ENCODE measurements at places on chromosomes 4 and X.
A peak's percentile ranks its signal among the peaks of the same experiment; 100 is the strongest.

DNA sequence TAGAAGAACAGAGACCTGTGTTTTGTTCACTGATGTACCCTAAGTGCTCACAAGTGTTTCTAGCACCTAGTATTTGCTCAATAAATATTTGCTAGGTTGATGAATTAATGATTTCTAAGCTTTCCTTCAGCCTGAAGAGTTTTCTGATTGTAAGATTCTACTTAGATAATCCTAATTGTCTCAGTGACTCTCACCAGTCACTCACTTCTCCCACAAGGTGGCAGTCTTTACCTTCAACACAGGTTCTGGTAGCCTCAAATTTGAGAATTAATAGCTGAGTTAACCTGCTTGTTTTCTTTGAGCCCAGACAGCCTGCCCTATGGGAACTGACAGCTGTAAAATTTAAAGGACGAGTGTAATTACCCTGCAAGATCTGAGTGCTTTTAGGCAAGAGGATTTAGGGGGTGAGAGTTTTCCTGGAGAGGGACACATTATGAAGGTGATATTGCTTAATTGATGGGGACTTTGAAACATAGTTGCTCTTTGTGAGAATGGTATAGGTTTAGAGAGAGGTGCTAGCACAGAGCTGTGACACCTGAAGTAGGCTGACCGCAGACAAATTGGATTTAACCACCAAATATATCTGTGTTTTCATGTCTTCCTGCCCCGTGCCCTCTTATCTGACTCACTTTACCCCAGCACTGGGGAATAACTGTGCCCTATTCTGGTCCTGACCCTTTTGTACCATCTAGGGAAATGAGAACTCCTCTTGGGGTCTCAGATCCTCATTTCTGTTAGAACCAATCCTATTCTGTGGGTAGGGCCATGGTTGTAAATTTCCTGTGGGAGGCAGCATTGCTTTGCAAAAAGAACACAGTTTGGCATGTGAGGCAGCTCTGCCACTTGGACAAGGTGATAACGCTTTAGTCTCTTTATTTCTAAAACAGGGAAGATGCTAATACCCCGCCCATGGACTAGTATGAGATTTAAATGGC is 27.7 kb downstream of the CD38 start:
- peak; percentile 45 for DNase-seq

DNA sequence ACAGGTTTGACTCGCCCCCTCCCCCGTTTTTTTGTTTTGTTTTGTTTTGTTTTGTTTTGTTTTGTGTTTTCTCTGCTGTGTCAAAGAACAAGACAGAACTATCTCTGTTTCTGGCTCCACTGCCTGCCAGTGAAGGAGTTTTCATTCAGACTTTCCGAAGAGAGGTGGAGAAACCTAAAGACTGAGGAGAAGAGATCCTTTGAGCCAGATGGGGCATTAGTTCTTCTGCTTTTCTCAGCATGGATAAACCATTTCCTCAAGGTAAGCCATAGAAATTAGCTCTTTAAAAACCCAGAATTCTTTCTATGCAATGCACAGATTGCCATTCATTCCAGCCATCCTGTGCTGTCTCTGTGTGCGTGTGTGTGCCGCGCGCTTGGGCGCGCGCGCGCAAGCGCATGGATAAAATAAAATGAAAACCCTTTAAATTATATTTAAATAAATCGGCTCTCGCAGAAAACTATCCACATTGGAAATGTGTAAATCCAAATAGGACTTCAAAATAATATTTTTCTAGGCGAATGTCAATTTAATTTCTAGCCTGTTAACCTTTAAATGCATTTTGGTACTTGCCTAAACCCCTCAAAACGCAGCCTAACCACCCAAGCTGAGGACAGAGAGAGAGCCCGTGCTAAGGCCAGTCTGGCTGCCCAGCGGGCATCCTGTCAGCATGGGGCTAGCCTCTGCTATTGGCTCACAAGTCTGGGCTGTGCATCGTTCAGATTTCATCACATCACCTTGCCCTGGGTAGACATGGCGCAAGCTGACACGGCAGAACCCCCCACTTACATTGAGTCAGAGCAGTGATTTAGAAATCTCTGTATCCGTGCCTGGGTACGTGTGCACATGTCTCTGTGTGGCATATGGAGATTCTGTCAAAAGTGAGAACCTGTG is 113.0 kb upstream of the VAMP7 start:
- DNase-seq, result no peak

GRCh38 chrX:38651625-38652601 is 90.6 kb downstream of the TSPAN7 start:
- no peak for DNase-seq

GRCh38 chrX:31604629-31605221 is 532.9 kb upstream of the FTHL17 start:
- DNase-seq, result no peak

- DNase-seq, result no peak
These were observed 295.5 kb upstream of the BOD1L1 start for GRCh38 chr4:13922873-13923645.

- no peak for DNase-seq
These were observed 30.8 kb downstream of the NR0B1 start for GRCh38 chrX:30278365-30278764.

DNA sequence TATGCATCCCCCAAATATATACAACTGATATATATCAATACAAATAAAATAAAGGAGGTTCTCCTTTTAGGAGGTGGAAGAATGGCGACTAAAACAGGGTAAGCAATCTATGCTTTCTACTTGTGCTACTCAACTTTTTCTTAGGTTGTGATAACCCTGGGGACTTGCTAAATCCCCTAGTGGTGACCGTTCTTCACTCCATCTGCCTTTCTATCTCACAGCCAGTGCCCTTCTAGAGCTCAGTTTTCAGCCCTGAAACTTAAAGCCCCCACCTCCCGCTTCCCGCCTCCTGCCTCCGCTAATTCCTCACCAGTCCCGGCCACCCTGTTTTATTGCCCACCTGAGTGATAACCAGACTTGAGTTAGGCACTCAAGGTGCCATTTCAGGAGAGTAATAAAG is 15.5 kb upstream of the ESX1 start:
- no peak for DNase-seq

DNA sequence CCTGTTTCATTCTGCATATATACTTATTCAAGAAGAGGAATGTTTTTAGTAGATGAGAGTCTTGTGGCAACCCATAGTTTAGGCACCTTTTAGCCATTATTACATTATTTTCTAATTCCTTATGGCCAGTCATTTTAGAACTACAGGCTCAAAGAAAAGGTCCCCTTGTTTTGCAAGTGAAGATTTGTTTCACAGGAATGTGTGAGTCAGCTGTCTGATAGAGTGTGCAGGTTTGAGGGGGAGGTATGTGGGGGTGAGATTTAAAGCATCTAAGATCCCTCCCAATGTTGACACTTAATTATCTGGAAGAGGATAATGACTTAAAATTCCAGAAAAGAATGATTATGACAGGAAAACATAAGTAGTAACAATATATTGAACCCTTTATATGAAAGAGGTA is 495.6 kb downstream of the KCNIP4 start:
- no peak for DNase-seq

- DNase-seq, result no peak
These were observed 46.4 kb downstream of the APOO start for GRCh38 chrX:23861215-23861896.

- DNase-seq, result no peak
These were observed 1286.9 kb downstream of the ADGRL3 start for GRCh38 chr4:62487016-62487415.

DNA sequence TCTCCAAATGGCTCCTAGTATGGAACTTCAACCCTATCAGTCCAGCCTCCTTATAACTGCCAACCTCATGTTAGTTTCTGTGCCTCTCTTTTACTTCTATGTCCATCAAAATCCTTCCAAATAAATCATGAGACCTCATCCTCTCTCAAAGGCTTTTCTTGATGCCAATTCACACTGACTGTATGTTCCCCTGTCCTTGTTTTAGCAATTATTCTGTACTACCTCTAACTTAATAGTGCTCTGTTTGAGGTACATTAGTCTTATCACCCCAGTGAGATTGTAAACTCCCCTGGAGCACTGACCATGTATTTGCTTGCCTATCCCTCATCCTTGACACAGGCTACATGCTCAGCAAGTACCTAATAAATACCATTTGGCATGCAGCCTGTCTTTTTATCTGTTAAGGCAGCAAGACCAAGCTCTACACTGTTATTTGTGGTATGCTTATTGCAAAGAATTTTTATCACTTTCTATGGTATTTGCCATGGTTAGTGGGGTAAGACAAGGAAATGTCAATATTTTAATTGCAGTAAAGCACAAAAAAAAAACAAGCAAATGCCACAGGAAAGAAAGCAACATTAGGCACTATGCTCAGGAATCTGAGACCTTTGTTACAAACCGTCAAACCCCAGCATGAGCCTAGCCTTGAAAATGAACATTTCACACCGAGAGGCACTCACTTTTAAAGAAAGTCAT is 119.2 kb downstream of the SMARCA1 start:
- DNase-seq, result no peak

- no peak for DNase-seq
These were observed 96.3 kb upstream of the NOCT start for GRCh38 chr4:138919094-138919936.

DNA sequence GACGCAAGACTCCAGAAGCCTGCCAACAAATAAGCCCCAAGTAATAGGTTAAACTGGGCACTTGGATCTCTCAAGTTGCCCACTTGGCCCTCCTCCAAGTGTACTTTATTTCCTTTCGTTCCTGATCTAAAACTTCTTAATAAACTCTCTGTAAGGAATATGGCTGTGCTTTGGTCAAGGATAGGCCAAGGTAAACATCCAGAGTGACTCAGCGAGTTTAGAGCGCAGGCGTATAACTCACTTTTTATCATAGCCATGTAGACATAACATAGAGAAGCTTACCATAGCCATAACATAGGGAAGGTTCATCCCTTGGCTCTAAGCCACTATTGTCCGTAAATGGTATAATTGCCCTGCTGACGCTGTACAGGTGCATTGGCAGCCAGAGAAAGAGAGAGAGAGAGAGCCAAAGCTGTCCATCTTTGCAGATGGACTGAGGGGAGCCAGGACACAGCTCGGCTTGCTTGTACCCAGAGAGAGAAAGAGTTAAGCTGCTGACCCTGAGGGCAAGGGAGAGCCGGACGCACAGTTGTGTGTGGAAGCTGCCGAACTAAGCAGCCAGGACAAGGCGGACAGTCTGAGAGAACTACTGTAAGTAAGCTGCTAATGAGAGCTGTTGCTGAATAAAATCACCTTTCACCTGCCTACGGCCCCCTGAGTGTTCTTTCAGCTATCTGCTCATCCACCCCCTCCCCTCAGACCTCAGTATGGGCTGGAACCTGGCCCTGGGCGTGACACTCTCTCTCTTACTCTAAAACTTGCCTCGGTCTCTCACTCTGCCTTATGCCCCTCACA is 1.8 kb downstream of the TLR1 start:
- no peak for DNase-seq

DNA sequence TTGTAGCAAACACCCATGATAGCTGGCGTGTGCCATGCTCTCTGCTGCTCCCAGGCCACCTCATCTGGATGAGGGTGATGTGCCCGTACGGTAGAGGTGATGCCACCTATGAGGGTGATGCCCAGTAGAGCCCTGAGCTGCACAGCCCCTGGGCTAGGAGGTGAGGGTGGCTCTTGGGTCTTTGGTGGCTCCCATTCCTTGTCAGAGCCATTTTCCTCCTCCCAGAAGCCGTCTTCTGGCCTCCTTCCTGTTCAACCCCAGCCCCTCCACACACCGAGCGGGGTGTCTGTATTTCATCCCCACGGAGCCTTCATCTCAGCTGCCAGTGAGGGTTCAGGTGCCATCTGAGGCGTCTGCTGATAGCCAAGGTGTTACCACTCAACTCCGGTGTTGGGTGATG is 12.0 kb upstream of the TNIP2 start:
- no peak for DNase-seq

DNA sequence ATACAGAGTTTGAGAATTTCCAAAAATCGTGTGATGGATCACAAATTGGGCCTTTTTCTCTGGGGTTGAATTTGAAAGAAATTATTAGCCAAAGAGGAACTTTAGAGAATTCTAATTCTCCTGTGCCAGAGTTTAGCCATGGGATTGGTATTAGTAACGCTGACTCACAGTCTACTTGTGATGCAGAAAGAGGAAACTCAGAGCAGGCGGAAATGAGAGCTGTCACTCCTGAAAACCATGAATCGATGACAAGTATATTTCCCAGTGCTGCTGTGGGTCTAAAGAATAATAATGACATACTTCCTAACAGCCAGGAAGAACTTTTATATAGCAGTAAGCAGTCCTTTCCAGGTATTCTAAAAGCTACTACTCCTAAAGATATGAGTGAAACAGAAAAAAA is 64.9 kb downstream of the N4BP2 start:
- DNase-seq, result no peak

DNA sequence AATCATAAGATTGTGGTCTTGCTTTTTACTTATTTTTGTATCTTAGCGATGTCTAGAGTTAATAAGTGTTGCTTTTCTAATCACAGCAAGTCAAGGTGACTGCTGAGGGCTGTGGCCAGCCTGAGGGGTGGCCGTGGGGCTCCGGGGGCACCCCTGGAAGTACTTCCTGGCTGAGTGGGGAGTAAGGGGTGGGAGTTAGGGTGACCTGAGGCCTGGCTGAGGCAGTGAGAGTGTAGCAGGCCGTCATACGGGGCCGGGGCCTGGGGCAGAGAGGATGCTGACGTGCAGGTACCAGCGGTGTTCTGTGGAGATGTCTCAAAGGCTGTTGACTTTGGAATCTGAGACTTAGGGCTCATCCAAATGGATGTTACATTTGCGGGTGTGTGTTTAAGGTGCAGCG is 29.3 kb downstream of the PIGG start:
- no peak for DNase-seq

DNA sequence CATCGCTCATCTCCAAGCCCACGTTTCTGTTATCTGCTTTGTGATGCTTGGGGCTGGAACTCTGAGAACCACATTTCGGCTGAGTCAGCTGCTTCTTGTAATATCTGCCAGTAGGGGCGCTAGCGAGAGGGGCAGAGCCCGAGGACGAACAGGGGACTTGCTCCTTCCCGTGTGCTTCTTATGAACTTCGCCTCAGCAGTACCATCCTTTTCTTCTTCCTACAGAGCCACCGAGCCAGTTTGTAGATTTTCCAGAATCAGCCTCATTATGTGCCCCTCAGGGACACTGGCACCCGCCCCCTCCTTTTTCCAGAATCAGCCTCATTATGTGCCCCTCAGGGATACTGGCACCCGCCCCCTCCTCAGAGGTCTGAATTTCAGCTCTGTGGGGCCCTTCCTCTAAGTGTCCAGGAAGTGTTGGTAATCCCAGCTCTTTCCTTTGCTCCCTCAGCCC is 441.7 kb upstream of the RASGEF1B start:
- DNase-seq, result peak; percentile 20

GRCh38 chr4:182749667-182750167 is 167.5 kb downstream of the DCTD start:
- no peak for DNase-seq

Measured in HuH-7.5 (cell line).